ENCODE measurements at places on chromosomes 7 and 10. TPM values are rescaled to one million over a fixed set of nuclear protein-coding genes. Genes with fewer than 3 reads are reported as not detected.

The ZNF680 gene
- 2.0 TPM for total RNA-seq

The APBB1IP gene
- total RNA-seq, result 5.9 TPM

The ATXN7L1 gene
- total RNA-seq, result 5.3 TPM

The GATA3 gene
- 4.9 TPM for total RNA-seq

The HILPDA gene
- total RNA-seq, result 23.0 TPM

The RAPGEF5 gene
- 0.25 TPM for total RNA-seq

The ADAMTS14 gene
- 0.16 TPM for total RNA-seq

The ARMC3 gene
- total RNA-seq, result 0.71 TPM

The EMX2 gene
- total RNA-seq, result not detected

The PRTFDC1 gene
- total RNA-seq, result 17.7 TPM

The RPEL1 gene
- not detected for total RNA-seq

The NPC1L1 gene
- 0.06 TPM for total RNA-seq

The TBATA gene
- not detected for total RNA-seq

The HMX3 gene
- not detected for total RNA-seq

The DEPP1 gene
- 2.0 TPM for total RNA-seq

The MOGAT3 gene
- not detected for total RNA-seq

The GIMAP5 gene
- not detected for total RNA-seq

The ATG9B gene
- total RNA-seq, result 0.70 TPM

The GHRHR gene
- not detected for total RNA-seq

The SPDYE6 gene
- total RNA-seq, result not detected

The PIP gene
- 0.64 TPM for total RNA-seq

The SORBS1 gene
- 0.58 TPM for total RNA-seq

The FUOM gene
- total RNA-seq, result 16.1 TPM

The NAPEPLD gene
- 3.9 TPM for total RNA-seq

The MARCHF5 gene
- 35.2 TPM for total RNA-seq

The WNT2 gene
- not detected for total RNA-seq

The GRM3 gene
- total RNA-seq, result not detected

The GFRA1 gene
- 10.4 TPM for total RNA-seq

The WDFY4 gene
- total RNA-seq, result not detected

The HEPACAM2 gene
- not detected for total RNA-seq

The FAM25G gene
- total RNA-seq, result 1.5 TPM
